ENCODE measurements at places on chromosomes 1 and 21.

DNA sequence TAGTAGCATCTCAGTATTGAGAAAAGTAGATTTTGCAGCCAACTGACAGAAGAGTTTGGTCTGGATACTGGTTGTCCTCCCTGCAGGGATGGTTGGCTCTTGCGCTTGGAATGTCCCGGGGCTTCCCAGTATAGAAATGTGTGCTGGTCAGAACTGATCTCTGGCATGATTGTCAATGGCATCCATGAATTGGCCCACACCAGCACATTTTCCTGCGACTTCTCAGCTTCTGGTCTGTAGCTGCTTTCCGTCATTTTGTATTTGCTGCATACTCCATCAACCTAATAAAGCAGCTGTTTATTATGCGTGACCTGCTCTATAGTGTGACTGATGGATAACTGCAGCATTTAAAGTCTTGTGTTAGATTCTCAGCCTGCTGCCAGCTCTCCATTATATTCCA is 203.7 kb downstream of the S1PR1 start:
- H3K27ac ChIP-seq = no peak overlapping the region
- no peak for DNase-seq
- H3K36me3 ChIP-seq = no peaks in the 10 kb centered on the region
- no peaks in the 10 kb centered on the region for H3K27me3 ChIP-seq

DNA sequence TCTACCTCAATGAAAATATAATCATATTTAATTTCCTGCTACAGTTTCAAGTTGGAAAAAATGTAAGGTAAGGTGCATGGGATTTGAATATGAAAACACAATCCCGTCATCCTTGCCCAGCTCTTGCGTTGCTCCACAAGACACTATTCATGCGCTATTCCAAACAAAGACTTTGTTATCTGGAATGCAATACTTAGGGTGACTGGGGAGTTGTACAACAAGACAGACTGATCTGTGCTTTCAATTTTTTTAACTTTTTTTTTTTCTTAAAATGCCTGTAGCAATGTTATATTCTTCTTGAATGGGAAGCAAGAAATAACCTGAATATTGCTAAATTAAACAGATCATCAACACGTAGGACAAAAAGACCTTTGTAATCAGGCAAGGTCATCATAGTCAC is 1077.2 kb downstream of the TTLL7 start:
- DNase-seq = no peak
- no peak overlapping the region for H3K4me3 ChIP-seq
- no peak overlapping the region for H3K27ac ChIP-seq

DNA sequence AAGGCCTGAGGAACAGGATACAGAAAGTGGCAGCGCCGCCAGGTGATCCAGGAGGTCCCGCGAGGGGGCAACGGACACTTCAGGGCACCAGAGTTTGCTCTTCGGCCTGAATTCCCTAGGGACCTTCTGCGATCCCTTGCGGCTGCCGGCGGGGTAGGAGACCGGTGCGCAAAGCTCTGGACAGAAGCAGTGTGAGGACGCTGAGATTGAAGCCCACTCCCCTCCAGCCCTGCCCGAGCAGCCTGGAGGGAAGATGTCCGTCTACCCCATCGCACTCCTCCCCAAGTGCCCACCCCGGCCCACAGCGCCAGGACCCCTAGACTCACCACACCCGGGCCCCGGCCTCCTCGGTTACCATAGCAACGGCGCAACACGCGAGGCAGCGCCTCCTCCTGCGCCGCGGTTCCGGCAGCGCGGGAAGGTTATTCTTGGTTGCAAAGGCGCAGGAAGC is at the start of gene ANKRD45:
ANKRD45 (minus strand) TSS at position 361 of the 451 bp plus-strand sequence. CDS start 10,433 bp downstream, outside the sequence.
- no peak for DNase-seq
- no peak within 1 kb of the TSS for H3K27ac ChIP-seq
- H3K4me3 ChIP-seq = peak within 1 kb of the TSS; percentile 46
- peaks cover 10% of the 10 kb centered on the region for H3K4me1 ChIP-seq

DNA sequence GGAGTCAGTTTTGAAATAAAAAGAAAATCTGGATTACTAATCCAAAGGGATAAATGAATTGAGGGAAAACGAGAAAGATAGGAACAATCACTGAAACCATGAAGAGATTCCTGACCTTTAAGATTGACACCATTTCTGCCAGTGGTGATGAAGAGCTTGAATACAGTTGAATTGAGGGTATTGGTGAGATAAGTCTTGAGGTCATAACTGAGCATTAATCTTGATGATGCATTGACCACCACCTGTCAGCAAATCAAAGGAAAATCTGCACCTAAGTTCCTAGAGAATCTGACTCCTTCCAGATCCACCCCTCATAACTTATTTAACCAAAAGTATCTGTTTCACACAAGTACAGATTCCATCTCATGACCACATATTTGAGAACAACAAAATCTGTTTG is 21.6 kb downstream of the RPS27 start:
- no peaks in the 10 kb centered on the region for H3K36me3 ChIP-seq

DNA sequence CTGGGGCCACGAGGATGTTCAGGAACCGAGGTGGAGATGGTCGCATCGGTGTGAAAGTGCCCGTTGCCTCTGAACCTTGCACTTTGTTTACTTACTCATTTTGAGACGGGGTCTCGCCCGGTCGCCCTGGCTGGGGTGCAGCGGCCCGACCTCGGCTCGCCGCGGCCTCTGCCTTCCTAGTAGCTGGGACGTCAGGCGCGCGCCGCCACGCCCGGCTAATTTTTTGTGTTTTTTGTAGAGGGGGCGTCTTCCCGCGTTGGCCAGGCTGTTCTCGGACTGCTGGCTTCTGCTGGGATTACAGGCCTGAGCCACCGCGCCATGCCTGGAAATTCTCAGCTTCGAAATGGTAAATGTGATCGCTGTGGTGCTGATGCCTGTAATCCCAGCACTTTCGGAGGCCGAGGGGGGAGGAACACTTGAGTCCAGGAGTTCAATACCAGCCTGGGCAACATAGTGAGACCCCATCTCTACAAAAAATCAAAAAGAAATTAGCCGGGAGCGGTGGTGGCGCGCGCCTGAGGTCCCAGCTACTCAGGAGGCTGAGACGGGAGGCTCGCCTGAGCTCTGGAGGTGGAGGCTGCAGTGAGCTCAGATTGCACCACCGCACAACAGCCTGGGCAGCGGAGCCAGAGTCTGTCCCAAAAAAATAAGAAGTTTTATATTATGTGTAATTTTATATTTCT is 684 bp upstream of the MRPL20 start:
- peak overlapping the region; percentile 96 for H3K4me3 ChIP-seq
- H3K27ac ChIP-seq = peak overlapping the region; percentile 90
- no peaks in the 10 kb centered on the region for H3K27me3 ChIP-seq

GRCh38 chr1:19040010-19040680 is 83.7 kb upstream of the IFFO2 start:
- H3K4me3 ChIP-seq = no peak overlapping the region
- H3K36me3 ChIP-seq = no peaks in the 10 kb centered on the region
- DNase-seq = no peak
- peaks cover 5% of the 10 kb centered on the region for H3K4me1 ChIP-seq

- H3K36me3 ChIP-seq = no peaks in the 10 kb centered on the region
- DNase-seq = no peak
- H3K4me1 ChIP-seq = peaks cover 22% of the 10 kb centered on the region
- no peak overlapping the region for H3K27ac ChIP-seq
These were observed 41.2 kb upstream of the KLF17 start for GRCh38 chr1:44077421-44077820.

DNA sequence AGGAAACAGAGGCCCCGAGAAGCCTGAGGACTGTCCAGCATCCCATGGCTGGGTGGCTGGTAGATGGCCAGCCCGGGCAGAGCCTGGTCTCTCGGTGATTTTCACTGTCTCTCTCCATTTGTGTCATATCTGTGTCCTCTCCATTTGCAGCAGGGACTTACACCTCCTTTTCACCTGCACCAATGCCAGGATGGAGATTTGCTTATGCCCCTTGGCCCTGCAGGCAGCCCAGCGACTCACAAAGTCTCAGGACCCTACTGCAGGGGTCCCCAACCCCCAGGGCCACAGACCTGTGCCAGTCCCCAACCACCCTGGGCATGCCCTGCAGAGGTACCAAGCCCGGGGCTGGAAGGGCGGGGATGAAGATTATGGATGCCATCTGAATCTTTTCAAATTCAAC is 201.6 kb downstream of the RHOU start:
- no peak overlapping the region for H3K4me3 ChIP-seq
- no peaks in the 10 kb centered on the region for H3K36me3 ChIP-seq
- no peak overlapping the region for H3K27ac ChIP-seq
- no peaks in the 10 kb centered on the region for H3K27me3 ChIP-seq

GRCh38 chr1:25550155-25550506 is 6.7 kb downstream of the LDLRAP1 start:
- H3K27ac ChIP-seq = peak overlapping the region; percentile 46
- H3K4me3 ChIP-seq = no peak overlapping the region
- H3K4me1 ChIP-seq = peaks cover 77% of the 10 kb centered on the region
- H3K36me3 ChIP-seq = peaks cover 4% of the 10 kb centered on the region

- no peak for DNase-seq
- H3K27me3 ChIP-seq = no peaks in the 10 kb centered on the region
- no peaks in the 10 kb centered on the region for H3K4me1 ChIP-seq
- H3K4me3 ChIP-seq = no peak overlapping the region
These were observed 74.6 kb downstream of the NENF start for GRCh38 chr1:212507369-212507768.

- no peak for DNase-seq
- H3K4me3 ChIP-seq = no peak overlapping the region
- H3K27ac ChIP-seq = no peak overlapping the region
- H3K36me3 ChIP-seq = no peaks in the 10 kb centered on the region
- H3K4me1 ChIP-seq = no peaks in the 10 kb centered on the region
These were observed 73.2 kb upstream of the SGIP1 start for GRCh38 chr1:66460776-66461175.

GRCh38 chr1:98903726-98904125 is 100.9 kb downstream of the PLPPR5 start:
- no peak for DNase-seq
- no peaks in the 10 kb centered on the region for H3K36me3 ChIP-seq

- H3K27ac ChIP-seq = peak overlapping the region; percentile 93
- no peak overlapping the region for H3K4me3 ChIP-seq
- H3K36me3 ChIP-seq = peaks cover 4% of the 10 kb centered on the region
- peaks cover 82% of the 10 kb centered on the region for H3K4me1 ChIP-seq
- DNase-seq = peak; percentile 96
These were observed 114.2 kb upstream of the IPO9 start for GRCh38 chr1:201714542-201715329.

DNA sequence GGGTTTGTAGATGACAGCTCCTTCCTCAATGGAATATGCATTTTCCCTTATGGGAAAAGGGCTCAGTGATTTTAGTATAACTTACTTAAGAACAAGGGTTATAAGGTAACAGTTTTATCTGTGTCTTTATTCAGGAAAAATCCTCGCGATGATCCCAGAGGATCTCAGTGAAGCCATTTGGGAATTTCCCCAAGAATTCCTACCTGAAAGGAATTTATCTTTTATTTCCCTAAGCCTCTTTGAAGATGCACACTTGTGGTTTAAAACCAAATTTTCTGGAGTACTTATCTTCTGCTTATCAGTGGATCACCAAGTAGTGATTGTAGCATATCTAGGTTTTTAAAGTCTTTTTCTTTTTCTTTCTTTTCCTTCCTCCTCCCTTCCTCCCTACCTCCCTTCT is 58.8 kb downstream of the AK4 start:
- peaks cover 8% of the 10 kb centered on the region for H3K4me1 ChIP-seq
- no peak for DNase-seq
- no peaks in the 10 kb centered on the region for H3K36me3 ChIP-seq
- H3K27me3 ChIP-seq = no peaks in the 10 kb centered on the region
- no peak overlapping the region for H3K27ac ChIP-seq

DNA sequence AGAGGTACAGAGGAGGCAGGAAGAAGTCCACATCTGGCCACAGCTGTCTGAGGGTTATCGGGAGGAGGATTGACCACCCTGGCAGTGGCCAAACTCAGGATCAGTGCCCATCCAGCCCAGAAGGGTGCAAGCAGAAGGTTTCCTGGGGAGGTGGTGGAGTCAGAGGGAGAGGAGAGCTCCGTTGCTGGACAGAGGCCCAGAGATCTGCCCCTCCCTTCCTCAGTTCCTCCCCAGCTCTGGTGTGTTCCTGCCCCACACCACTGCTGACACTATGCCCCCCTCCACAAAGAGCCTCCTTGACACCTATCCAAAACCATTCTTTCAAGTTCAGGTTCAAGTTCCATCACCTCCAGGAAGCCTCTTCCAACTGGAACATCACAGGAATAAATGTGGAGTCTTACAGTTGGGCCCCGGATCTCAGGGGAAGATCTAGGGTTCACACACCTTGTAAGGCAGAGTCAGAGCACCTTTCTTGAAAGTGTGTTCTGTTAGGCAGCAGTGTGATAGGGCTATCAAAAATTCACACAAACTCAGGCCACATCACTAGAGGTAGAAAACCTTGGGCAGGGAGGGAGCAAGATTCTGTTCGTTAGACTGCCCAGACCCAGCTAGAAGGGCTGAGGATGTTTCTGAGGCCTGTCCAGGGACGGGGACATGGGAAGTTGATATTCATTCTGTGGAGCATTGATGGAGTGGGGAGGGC is 7.4 kb downstream of the LDLRAD1 start:
- H3K4me1 ChIP-seq = no peaks in the 10 kb centered on the region
- peak; percentile 89 for DNase-seq
- H3K4me3 ChIP-seq = no peak overlapping the region
- no peak overlapping the region for H3K27ac ChIP-seq

DNA sequence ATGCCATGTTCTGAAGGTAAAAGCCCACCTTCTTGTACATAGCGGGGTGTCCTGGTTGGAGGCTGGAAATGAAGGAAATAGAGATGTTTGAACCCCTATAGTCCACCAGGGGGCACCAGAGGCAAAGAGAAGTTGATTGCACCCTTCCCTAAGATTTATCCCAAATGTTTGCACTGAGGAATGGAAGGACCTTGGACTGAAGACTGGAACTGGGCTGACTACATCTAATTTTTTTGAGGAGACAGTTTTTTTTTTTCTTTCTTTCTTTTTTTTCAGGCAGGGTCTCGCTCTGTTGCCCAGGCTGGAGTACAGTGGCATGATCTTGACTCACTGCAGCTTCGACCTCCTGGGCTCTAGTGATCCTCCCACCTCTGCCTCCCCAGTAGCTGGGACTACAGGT is 55.3 kb upstream of the EIF4G3 start:
- H3K27ac ChIP-seq = no peak overlapping the region
- H3K36me3 ChIP-seq = peaks cover 95% of the 10 kb centered on the region
- no peak overlapping the region for H3K4me3 ChIP-seq
- no peaks in the 10 kb centered on the region for H3K27me3 ChIP-seq
- no peak for DNase-seq

DNA sequence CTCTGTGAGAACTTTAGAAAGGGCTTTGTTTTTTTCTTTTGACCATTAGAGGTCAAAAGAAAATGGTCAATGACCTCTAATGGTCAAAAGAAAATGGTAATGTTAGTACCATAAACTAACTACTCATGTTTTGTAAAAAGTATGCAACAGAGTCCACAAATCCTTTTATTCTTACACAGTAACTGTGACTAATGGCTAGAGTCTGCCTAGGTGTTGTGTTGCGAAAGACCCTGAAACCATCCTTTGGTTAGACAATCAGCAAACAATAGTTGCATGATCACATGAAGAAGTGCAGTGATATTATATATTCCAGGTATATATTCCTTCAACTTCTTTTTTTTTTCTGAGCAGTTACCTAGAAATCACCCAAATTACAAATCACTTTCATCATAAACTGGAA is 40.9 kb downstream of the NEGR1 start:
- DNase-seq = no peak
- H3K27me3 ChIP-seq = no peaks in the 10 kb centered on the region
- no peaks in the 10 kb centered on the region for H3K4me1 ChIP-seq
- H3K4me3 ChIP-seq = no peak overlapping the region

All from esophagus muscularis mucosa (tissue), 4 donors.